NCI-H187 treated with DMSO at 0.1 percent for 48 hours (cell line): ENCODE measurements at places on chromosomes 16 and 17.
A peak's percentile ranks its signal among the peaks of the same experiment; 100 is the strongest.

GRCh38 chr17:7523033-7523432 is 25.8 kb upstream of the TNFSF12 start:
- DNase-seq, result no peak

DNA sequence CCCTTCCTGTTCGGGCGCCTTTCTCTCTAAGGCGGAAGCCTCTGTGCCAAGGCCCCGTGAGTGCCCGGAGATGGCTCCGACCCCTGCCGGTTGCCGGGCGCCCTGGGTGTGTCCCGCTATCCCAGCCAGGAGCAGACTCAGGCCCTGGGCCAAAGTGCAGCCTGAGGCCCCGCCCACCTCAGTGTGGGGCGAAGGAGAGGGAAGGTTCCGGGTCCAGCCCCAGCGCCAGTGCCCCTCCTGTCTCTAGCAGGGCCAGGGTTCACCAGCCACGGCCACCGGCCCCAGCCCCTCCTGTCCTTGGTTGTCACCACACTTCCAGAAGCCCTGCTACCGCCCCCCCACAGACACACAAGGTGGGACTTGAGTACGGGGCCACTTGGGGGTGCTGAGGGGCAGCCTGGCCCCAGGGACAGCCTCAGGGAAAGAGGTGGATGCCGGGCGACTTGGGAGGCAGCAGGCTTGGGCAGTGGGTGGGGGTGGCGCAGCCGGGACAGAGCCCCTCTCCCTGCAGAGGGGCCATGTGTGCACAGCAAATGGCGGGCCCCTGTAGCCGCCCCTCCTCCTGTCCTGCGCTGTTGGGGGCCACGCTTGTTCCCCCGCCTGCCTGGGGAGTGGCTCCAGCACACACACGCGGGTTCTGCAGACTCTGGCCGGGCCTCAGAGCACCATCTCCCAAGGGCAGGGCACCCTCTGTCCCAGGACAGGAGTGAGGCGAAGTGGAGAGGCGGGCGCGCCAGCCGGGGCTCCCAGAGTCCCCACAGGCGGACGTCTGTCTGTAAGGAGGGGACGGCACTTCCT is 6.0 kb downstream of the C1QTNF8 start:
- no peak for DNase-seq

GRCh38 chr17:82798752-82799151 is 41.1 kb downstream of the ZNF750 start:
- no peak for DNase-seq

GRCh38 chr17:2053380-2054261 is 1.3 kb upstream of the HIC1 start:
- no peak for DNase-seq

GRCh38 chr16:88910284-88911135 is 44.0 kb upstream of the PABPN1L start:
- no peak for DNase-seq

DNA sequence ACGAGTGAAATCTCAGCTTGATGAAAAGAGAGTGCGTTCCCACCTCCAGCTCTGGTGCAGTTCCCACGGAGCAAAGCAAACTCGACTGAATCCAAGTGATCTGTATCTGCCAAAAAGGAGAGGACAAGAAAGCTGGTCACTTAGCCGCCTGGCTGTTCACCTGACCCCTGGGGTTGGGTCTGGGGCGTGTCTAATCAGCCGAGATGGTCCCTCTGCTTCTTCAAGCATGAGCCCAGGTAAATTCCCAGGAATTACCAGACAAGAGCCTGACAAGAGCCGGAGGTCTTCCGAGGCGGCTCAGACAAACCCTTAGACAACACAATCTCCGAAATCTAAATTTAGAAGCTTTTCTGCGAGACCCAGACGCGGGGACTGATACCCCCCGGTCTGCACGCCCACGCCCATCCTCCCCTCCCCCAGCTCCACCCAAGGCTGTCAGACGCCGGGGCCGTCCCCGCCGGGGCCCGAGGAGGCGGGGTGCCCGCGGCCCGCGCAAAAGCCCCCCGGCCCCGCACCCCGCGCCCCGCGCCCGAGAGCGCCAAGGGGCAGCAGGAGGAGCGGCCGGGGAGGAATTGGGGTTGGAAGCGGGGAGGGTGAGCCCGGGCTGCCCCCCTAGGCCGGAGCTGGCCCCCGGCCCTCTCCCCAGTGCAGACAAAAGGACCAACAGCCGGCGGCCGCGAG is 674 bp downstream of the ZNF821 start:
- DNase-seq, result no peak

DNA sequence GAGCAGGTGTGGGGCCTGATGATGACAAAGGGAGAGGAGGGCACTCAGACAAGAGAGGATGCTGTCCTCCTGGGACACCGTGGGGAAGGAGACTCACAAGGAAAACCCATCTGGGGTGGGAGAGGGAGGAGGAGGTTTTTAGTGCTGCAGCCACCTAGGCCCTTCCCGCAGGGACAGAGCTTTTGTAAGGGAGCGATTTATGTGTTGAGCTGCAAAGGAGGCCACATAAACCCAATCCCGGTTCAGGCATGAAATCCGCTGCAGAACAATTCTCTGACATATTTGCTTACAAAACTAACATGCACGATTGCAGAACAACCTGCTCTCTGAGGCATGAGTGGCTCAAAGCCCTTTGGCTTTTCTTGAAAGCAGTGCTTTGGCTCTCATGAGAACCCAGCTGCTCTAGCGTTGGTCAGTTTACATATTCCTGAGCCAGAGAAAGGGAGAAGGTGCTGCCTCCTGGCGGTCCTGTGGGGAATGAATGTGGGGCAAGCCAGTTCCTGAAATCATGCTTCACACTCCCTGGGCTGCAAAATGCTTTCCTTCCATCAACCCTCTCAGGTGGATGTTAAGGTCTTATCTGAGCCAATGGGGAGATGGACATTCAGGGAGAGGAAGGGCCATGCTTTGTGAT is 122.4 kb upstream of the NLRP1 start:
- peak; percentile 29 for DNase-seq

DNA sequence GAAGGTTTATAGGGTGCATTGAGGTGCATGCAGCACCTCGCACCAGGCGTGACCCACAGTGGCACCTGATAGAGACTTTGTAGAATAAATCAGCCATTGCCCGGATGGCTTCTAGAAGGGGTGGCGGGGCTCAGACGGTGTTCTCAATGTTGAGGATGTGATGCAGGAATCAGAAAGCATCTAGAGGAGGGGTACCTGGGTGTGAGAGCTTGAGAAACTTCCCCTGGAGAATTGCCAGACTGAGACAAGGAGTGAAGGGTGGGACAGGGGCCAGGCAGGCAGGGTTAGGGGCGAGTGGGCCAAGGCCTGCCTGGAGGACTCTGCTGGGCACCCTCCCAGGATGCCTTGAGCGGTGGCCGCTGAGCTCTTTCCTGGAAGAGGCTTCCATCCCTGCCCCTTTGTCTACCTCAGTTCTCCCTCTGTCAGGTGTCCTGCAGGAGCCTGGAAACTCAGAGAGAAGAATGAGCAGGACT is 9.3 kb upstream of the ADGRG1 start:
- DNase-seq, result no peak

DNA sequence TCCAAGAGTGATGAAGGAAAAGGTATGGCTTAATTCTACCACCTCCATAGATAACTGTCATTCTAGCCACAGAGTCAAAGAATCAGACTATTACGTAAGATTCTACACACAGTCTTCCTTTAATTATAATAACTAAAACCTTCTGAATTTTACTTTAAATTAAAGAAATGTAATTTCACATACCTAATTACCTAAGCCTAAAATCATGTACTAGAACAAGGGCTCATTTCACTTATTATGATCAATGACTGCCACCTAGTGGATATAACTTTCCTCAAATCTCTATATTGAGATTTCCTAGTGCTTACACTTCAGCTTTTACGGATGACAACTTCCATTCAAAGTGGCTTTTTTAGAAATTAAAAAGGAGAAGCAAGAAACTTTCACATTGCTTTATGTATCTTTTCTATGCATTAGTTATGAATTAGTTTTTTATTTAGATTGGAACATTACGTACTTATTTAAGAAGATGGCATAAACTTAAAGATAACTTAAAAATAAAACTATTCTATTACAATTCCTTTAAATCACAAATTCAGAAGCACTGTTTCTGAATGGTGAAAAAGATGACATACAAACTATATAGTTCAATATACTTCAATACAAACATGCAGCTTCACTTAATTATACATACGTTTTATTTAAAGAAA is 18.2 kb upstream of the ABCA10 start:
- DNase-seq, result peak; percentile 3

GRCh38 chr17:8175795-8176196 is 384 bp downstream of the TMEM107 start:
- DNase-seq, result no peak

GRCh38 chr16:28130099-28131088 is 66.9 kb upstream of the GSG1L start:
- DNase-seq, result no peak

DNA sequence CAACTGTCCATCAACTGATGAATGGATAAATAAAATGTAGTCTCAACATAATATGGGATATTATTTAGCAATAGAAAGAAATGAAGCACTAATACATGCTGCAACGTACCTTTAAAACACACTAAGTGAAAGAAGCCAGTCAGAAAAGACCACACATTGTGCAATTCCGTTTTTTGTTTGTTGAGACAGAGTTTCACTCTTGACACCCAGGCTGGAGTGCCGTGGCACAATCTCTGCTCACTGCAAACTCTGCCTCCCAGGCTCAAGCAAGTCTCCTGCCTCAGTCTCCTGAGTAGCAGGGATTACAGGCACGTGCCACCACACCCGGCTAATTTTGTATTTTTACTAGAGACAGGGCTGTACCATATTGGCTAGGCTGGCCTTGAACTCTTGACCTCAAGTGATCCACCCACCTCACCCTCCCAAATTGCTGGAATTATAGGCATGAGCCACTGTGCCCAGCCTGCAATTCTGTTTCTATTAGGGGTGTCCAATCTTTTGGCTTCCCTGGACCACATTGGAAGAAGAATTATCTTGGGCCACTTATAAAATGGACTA is 40.1 kb downstream of the SCNN1B start:
- DNase-seq, result no peak

DNA sequence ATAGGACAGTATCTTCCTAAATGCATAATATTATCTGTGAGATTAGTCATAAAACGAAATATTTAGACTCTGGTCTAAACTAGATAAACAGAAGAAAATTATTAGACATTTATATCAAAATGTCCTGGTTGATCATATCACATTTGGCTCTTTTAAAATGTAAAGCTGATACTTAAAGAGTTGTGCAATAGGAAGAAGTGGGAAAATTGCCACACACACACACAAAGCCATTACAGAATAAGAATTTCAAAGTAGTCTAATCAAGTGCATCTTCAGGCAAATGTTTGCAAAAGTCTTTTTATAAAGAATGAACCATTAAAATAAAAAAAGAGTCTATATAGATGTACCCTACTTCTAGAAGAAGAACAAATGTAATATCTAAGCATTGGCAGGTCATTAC is 301.7 kb downstream of the KIF2B start:
- no peak for DNase-seq

GRCh38 chr16:23371368-23371767 is 69.3 kb downstream of the SCNN1B start:
- no peak for DNase-seq

- DNase-seq, result no peak
Observed at GRCh38 chr16:23920446-23920845, 84.7 kb downstream of the PRKCB start.

- DNase-seq, result no peak
Observed at GRCh38 chr17:54992797-54993639, 24.5 kb downstream of the STXBP4 start.

DNA sequence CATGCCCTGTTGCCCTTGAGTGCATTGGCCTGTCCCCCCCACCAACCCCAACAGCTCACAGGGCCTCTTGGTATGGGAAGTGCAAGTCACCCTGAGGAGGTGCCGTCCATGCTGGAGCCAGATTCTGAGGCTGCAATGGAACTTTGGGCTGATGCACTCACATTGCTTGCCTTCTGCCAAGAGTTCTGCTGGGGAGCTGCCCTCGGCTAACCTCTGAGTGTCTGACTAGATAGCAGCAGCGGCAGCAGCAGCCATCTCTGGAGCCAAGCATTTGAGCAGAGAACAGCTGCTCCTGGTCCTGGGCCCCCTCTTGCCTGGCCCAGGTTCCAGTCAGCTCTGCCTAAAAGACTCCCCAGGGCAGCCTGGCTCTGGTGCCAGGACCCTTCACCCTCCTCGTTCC is 61.5 kb downstream of the GNAO1 start:
- DNase-seq, result no peak

DNA sequence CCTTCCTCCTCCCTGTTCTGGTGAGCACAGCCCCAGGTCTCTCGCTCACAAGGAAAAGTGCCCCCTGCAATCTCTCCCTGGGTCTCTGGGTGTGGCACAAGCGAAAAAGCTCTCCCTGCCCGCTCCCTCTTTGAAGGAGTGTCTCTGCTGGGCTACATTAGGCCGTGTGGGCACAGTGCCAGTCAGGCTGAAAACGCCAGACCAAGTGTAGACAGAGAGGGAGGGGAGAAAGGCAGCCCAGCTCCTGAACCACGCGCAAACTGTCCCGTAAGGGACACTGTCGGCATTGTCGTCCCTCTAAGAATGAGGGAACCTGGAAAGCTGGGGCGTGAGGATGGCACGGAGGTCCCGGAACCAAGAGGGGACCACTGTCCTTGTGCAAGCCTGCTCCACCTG is 3.9 kb downstream of the SMIM5 start:
- no peak for DNase-seq

DNA sequence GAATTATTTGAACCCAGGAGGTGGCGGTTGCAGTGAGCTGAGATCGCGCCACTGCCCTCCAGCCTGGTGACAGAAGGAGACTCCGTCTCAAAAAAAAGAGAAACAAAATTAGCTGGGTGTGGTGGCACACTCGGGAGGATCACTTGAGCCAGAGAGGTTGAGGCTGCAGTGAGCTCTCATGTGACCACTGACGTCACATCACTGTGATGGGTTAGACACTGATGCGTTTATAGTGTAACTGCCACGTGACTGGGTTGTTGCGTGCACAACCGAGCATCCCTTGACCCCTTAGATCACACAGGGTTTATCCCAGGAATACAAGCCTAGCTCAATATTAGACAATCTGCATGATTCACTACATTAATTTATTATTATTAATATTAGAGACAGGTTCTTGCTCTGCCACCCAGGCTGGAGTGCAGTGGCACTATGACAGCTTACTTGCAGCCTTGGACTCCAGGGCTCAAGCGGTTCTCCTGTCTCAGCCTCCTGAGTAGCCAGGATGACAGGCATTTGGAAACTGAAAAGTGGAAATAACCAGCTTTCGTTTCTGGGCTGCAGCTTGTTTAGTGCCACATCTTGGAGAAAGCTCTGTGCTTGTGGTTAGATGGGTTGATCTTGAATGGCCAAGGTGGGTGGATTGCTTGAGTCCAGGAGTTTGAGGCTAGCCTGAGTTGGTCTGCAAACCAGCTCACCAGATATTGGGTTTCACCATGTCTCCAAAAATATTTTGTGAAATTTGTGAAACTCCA is 26.4 kb upstream of the ABR start:
- DNase-seq, result no peak

GRCh38 chr16:49654425-49654824 is 201.5 kb downstream of the ZNF423 start:
- no peak for DNase-seq
